ENCODE measurements at places on chromosomes 16 and 17. TPM values are rescaled to one million over a fixed set of nuclear protein-coding genes. Genes with fewer than 3 reads are reported as not detected.

Gene CACNG4
- 1.6 TPM for total RNA-seq

Gene HS3ST4
- not detected for total RNA-seq

Gene PRRT2
- 0.52 TPM for total RNA-seq

Gene RNF166
- 12.0 TPM for total RNA-seq

Gene EME2
- 5.2 TPM for total RNA-seq

Gene BIRC5
- total RNA-seq: 11.0 TPM

Gene CCL4
- 1.6 TPM for total RNA-seq

Gene KRTAP3-2
- total RNA-seq: not detected

Gene DHX58
- 3.7 TPM for total RNA-seq

Gene HS3ST3A1
- total RNA-seq: 2.1 TPM

Gene ALDH3A1
- total RNA-seq: not detected

Gene CACNA1G
- 3.7 TPM for total RNA-seq

Gene ACAP1
- 2.1 TPM for total RNA-seq

Gene KRT25
- total RNA-seq: not detected

Gene LRRC37A
- 2.6 TPM for total RNA-seq

Gene MC1R
- total RNA-seq: 0.52 TPM

Gene KCNH4
- not detected for total RNA-seq

Gene FBXW10B
- 0.52 TPM for total RNA-seq

Gene PHAF1
- total RNA-seq: 17.7 TPM

Gene RNF43
- total RNA-seq: not detected

Gene ZP2
- 0.52 TPM for total RNA-seq

Gene PRSS22
- total RNA-seq: not detected

Gene MLX
- total RNA-seq: 21.9 TPM

Gene CA4
- total RNA-seq: 4.2 TPM

Gene HOXB1
- not detected for total RNA-seq

Gene CACNG1
- total RNA-seq: 43.3 TPM

Gene TRPV2
- 8.4 TPM for total RNA-seq

Gene OR1F1
- total RNA-seq: not detected

Gene ARHGAP27
- total RNA-seq: 4.7 TPM

Gene CLEC19A
- total RNA-seq: not detected

Gene RDM1
- not detected for total RNA-seq

Gene ARL5C
- under 0.01 TPM for total RNA-seq

Gene FNDC8
- total RNA-seq: not detected

Gene TBC1D3
- total RNA-seq: not detected
